ENCODE measurements at places on chromosomes 12 and 14.
A peak's percentile ranks its signal among the peaks of the same experiment; 100 is the strongest.

DNA sequence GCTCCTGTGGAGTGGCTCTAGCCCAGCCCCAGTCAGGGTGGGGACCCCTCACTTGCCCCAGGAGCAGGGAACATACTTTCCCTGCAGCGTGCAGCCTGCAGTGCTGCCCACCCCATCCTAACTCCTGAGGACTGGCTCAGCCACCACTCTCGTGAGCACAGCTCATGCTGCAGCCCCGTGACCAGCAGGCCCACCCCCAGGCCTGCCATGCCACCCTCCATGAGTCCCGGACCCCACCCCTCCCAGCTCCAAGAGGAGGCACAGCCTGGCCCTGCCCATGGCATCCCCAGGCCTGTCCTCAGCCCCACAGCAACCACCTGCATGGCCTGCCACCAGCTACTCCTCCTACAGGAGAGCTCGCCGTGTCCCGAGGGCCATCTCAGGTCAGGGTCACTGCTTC is 3.9 kb upstream of the JAG2 start:
- DNase-seq, result no peak

DNA sequence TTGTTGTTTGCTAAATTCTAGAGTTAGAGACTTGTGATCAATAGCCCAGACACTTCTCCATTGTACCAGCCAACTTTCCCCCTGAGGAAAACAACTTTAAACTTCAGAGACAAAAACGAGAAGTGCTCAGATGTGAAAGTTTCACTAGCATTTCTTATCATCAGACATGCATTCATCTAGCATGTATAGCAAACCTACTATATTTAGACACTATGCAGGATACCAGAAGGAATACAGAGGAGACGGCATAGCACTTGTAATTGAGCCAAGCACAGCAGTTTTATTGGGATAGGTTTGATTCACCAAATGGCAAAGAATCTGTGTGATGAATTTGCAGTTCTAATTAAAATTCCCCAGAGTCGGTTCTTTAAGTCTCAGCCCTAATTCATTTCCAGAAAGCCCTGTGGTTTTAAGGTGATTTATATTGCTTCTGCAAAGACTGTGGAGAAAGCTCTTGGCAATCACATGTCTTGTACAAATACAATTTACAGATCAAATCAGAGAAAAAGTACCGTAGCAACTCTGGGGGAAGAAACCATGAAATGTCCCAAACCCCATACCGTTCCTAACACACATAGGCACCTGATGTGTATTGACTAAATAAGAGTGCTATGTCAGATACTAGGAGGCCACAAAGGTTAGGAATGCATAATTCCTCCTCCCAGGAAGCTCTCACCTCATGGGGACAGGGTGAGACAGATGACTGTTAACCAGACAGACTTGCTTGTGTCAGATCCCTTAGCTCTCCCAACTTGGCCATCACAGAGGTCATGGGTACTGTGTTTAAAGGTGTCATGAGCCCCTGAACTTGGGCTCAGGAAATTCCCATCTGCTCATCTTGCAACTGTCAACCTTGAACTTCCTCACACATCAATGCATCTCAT is 69.6 kb upstream of the KRAS start:
- peak; percentile 53 for DNase-seq

- no peak for DNase-seq
Measured at GRCh38 chr12:25757037-25757665, 201.3 kb upstream of the RASSF8 start.

DNA sequence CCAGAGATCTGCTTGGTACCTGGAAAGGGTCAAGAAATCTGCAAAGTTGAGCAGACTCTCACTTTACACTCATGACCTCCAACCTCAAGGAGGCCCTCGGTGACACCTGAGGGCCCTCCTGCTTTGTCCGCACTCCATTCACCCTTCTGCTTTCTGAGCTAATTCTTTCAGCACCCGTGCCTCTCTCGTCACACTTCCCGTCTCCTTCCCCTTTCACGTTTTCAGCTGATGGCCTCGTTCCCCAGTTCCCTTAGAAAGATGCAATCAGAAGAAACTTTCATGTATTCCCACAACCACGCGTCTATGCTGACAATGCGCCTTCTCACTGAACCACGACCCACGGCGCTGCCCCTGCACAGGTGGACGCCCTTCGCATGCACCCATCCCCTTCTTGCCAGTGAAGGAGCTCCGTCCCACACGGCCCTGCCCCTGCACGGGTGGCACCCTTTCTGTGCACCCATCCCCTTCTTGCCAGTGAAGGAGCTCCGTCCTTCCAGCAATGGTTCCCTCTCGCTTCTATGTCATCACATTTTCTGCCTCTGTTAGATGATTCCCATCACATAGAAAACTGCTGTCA is 340.1 kb upstream of the FKBP4 start:
- DNase-seq, result no peak

- no peak for DNase-seq
Measured at GRCh38 chr14:74064426-74064825, 19.8 kb downstream of the ALDH6A1 start.
